ENCODE measurements at places on chromosomes 2 and 18. TPM values are rescaled to one million over a fixed set of nuclear protein-coding genes. Genes with fewer than 3 reads are reported as not detected.

- no peak for DNase-seq
Observed at GRCh38 chr2:202196727-202197126, 41.7 kb downstream of the SUMO1 start.

GRCh38 chr2:215460682-215461382 is 25.0 kb upstream of the FN1 start:
- DNase-seq: no peak

- DNase-seq: no peak
Observed at GRCh38 chr2:219352448-219353023, 20.0 kb upstream of the RESP18 start.

GRCh38 chr2:96103187-96103601 is 13.2 kb downstream of the ADRA2B start:
- DNase-seq: no peak

DNA sequence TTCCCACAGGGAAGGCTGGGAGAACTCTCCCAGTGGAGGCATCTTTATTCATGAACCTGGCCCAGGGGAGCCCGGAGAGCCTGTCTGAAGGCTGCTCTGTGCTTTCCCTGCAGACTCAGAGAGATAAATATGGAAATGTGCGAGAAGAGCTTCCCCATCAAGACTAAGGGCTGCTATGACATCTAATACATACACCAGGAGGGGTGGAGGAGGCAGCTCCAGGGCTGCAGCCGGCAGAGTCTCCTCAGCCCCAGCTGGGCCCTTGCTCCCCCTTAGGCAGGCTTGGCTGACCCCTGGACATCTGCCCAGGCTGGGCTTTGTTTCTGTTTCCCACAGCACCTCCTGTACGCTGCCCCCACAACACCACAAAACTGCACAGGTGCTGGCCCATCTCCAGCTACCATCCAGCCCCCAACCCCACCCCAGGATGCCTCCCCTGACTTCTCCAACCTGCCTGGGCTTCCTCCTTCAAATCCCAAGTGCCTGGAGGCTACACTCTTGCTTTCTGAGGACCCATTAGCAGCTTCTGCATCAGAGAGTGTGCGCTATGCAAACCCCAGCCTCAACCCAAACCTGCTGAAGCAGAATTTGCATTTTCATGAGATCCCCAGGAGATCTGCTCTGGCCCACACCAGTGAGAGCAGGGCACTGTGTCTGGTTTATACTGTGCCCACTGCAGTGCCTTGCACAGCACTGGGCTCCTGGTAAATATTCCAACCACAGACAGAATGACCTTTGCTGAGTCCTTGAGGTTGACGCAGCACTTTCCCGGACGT is 96.8 kb downstream of the VSNL1 start:
- no peak for DNase-seq

GRCh38 chr2:2083113-2083758 is 247.8 kb downstream of the MYT1L start:
- peak; percentile 60 for DNase-seq

GRCh38 chr2:71748227-71748626 is 294.9 kb downstream of the DYSF start:
- no peak for DNase-seq

DNA sequence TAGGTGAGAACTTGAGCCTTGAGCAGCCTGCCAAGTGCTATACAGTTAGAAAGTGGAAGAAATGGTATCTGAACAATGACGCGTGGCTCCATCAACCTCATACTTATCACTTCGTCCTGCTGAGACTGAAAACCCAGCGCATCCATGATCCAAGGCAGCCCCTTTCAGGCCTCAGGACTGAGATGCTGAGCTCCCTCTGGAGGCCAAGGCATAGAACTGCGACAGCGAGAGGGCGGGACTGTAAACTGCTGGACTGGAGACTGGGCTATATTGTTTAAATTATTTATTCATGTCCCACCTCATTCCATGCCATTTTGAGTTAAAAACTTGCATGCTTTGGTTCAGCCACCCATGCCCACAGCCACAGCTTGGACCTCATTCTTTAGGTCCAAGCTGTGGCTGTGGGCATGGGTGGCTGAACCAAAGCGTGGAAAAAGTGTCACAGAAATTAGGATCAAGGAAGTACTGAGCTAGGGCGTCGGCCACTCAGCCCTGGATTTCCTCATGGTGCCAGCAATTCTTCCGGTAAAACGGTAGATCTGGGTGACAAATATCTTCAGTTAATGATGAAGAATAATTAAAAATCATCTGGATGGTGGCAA is 195.5 kb downstream of the L3MBTL4 start:
- peak; percentile 25 for DNase-seq

DNA sequence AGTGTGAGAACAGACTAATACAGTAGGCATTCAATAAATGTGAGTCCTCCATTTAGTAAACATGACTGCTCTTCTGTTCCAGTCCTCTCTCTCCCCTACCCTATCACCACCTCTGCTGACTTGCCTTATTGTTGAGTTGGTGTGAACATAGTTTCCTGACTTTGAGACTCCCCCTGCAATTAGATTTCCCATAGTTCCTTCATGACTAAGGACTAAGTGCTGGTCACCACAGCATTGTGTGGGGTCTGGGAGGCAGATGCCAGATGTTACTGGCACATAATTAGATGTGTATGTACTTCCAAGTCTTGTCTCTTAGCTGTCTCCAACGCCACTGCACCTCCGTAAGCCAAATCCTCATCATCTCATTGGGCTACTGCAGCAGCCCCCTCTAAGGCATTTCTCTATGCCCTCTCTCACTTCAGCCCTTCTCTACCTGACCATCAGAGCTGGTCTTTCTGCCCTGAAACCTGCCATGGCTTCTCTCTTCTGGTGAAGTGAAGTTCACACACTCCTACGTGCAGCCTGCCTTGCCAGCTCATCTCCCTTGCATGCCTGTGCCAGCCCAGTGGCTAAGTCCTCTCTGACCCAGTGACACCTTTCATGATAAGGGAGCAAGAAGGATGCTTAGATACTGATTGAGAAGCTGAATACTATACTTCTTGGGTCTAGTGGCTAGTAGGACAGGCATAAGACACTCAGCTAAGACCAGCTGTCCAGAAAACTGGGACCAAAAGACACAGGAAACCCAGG is 81.6 kb upstream of the ALPP start:
- DNase-seq: peak; percentile 47

GRCh38 chr2:193141-193671 is 70.6 kb downstream of the SH3YL1 start:
- no peak for DNase-seq

ACKR3 gene
- 33.1 TPM for polyA plus RNA-seq

RIT2 gene
- polyA plus RNA-seq: not detected

Measured in right lung (tissue), 10 donors.